ENCODE measurements at places on chromosomes 6 and 20.
A peak's percentile ranks its signal among the peaks of the same experiment; 100 is the strongest.

- no peak for DNase-seq
Observed at GRCh38 chr6:120173250-120173649, 823.7 kb upstream of the MAN1A1 start.

GRCh38 chr6:169490246-169490641 lies 211.6 kb downstream of the WDR27 start:
- no peak for DNase-seq

- DNase-seq, result no peak
Observed at GRCh38 chr6:72813807-72814596, 192.1 kb downstream of the KCNQ5 start.

- DNase-seq, result no peak
Observed at GRCh38 chr20:24772667-24773066, 176.4 kb upstream of the CST7 start.

DNA sequence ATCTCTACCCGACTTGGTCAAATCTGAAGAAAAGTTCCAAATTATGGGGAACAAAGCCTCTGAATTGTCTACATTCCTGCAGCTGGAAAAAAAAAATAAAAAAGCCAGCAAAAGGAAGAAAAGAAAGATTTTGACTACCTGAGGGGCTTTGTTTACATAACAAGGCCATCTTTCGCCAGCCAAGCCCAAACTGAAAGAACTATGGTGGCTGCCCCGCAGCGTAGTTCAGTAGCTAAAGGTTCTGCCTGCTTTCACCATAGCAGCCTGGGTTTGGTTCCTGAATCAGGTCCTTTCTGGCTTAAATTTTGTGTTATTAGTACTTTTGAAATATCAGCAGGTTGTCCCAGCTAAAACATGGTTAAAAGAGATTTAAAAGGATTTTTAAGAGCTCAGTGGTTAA lies 35.4 kb downstream of the ZNF133 start:
- no peak for DNase-seq

DNA sequence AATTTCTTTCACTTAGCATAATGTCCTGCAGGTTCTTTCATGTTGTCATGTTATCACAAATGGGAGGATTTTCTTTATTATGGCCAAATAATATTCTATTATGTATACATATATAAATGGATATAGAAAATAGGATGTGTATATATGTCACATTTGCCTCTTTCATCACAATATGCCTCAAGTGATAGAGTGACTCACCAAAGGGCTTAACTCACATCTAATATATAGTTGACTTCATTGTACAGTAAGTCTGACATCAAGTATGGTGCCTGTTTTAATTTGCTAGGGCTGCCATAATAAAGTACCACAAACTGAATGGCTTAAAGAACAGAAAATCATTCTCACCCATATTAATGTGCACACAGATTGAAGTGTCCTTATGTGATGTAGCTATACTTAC lies 436.1 kb upstream of the FLRT3 start:
- no peak for DNase-seq

DNA sequence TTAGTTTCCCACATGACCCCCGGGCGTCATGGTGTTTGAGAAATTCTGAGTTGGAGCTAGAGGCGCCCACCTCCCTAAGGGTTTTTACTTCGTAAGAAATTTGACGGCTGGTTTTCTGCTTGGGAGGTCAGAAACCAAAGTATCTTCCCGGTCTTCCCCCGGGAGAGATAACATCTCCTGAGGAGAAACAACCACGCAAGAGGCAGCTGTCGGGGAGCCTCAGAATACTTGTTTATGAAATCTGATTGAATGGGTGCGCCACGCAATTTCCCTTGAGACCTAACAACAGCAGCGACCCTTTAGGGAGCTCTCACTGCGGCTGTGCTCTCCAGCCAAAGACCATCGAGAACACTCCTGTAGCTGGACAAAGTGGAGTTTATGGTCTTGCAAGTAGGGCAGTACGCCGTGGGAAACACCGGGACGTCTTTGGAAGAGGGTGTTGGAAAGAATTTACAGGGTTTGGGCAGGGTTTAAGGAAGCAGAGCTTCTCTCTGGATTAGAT lies 608 bp upstream of the EIF2S2 start:
- DNase-seq, result peak; percentile 6

GRCh38 chr6:87660226-87660911 lies 41.7 kb downstream of the AKIRIN2 start:
- DNase-seq, result no peak

DNA sequence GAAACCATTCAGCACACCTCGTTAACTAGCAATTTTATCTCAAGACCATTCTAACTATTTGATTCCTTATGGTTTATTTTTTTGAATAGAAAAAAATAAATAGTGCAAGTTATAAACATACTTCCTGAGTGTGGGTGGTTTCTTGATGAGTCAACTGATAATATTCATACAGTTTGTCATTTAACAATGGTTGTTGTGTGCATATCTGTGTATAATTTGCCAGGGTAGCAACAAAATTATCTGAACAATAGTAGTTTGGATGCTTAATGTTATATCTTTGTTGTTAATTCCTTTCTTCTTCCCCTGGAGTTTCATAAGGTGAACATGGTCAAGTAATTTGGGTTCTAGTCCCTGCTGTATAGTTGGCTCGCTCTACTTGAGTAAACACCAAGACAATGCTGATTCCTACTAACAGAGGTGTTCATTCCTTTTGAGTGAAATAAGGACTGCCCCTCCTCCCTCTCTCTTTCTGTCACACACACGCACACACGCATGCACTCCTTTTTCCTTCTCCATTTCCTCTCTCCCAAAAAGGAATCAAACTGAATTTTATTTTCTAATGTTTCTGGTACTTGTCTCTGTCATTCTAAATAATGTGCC lies 938.1 kb upstream of the EPHA7 start:
- DNase-seq, result no peak

GRCh38 chr6:143000811-143001210 lies 55.8 kb upstream of the HIVEP2 start:
- no peak for DNase-seq

- DNase-seq, result no peak
Observed at GRCh38 chr20:16212790-16213189, 360.5 kb downstream of the KIF16B start.

DNA sequence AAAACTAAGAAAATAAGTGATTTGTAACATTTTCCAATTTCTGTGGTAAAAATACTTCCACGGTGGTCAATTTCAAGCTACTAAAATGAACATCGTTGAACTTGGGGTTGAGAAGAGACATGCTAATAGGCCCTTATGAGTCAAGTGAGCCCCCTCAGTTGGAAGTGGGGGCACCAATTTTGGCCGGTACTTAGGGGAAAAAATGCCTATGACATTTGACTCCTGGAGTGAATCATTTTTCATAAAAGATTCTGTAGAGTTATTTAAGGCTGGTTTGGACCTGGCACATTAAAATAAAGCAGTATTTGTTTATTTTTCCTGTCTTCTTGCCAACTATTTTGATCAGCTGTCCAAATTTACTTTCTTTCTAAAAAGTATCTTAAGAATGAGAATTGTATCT lies 32.4 kb upstream of the CAP2 start:
- DNase-seq, result no peak

DNA sequence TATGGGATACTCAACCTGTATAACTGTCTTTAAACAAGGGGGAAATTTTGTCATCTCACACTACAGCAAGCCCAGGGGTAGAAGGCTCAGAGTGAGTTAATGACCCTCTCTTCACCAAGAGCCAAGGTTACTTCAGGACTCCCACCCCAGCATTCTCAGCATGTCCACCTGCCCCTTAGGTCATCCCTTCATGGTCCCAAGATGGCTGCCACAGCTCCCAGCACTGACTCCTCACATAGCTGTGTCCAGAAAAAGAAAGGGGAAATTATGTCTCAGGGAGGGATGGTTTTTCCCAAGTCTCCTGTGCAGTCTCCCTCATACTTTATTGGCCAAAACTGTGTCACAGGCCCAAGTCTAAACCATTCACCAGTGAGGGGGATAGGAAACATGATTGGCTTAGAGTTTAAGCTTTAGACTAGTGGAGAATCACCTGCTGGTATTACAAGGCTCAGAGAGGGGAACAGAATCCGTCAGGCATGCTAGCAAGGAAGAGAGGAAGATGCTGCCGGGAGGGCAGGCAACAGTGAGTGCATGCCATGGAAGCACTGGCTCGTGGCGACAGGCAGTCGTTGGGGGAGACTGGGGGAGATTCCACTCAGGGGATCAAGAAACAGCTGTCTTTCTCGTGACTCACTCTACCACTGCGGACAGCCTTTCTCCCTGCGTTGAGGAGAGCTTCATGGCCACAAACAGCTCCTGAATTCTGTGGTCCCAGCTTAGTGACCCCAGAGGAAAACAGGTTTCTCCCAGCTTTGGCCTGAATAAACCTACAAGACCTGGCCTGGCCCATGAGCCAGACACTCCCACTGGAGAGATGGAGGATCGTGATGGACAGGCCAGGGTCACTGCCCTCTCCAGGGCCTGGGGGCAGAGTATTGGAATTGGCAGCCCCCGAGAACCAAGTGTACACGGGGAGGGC lies 37.2 kb downstream of the HM13 start:
- DNase-seq, result no peak

DNA sequence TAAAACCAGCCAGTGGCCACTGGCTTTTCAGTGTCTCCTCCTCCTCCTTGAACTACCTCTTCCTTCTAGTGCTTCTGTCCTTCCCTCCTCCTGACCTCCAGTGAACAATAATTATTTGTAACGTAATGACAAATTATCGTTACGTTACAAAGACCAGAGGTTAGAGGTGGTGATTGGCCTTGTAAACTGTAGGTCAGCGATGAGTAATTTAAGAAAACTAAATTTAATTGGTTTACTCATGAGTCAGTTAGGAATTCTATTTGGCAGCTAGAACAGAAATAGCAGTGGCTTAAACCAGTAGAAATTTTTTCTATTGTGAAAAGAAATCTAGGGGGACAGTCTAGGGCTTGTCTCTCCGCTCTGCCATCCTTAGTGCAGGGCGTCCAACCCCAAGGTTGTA lies 38.8 kb downstream of the PPARD start:
- no peak for DNase-seq

Data from SHP77 (cell line).